Lower lobe of right lung (tissue), 2 donors: ENCODE measurements at places on chromosomes 7 and 10. TPM values are rescaled to one million over a fixed set of nuclear protein-coding genes. Genes with fewer than 3 reads are reported as not detected.
A peak's percentile ranks its signal among the peaks of the same experiment; 100 is the strongest.

GRCh38 chr10:103888113-103888841 lies 29.7 kb downstream of the STN1 start:
- H3K27ac ChIP-seq: peak overlapping the region; percentile 70
- no peak for DNase-seq
- peaks cover 62% of the 10 kb centered on the region for H3K4me1 ChIP-seq
- peaks cover 72% of the 10 kb centered on the region for H3K36me3 ChIP-seq
- H3K4me3 ChIP-seq: no peak overlapping the region

GRCh38 chr7:32489788-32490126 lies 423 bp downstream of the LSM5 start:
- H3K36me3 ChIP-seq: peaks cover 28% of the 10 kb centered on the region
- H3K27me3 ChIP-seq: no peaks in the 10 kb centered on the region
- peak overlapping the region; percentile 89 for H3K27ac ChIP-seq
- peaks cover 20% of the 10 kb centered on the region for H3K4me1 ChIP-seq

- no peak overlapping the region for H3K4me3 ChIP-seq
- H3K27ac ChIP-seq: no peak overlapping the region
- H3K4me1 ChIP-seq: no peaks in the 10 kb centered on the region
- no peak for DNase-seq
- no peaks in the 10 kb centered on the region for H3K27me3 ChIP-seq
Measured at GRCh38 chr10:53957401-53957800, 843.6 kb downstream of the PCDH15 start.

- H3K4me3 ChIP-seq: no peak overlapping the region
- no peaks in the 10 kb centered on the region for H3K36me3 ChIP-seq
- no peak for DNase-seq
- H3K27me3 ChIP-seq: no peaks in the 10 kb centered on the region
Measured at GRCh38 chr10:48279081-48279751, 4.7 kb upstream of the FRMPD2 start.

GRCh38 chr10:45444976-45445898 lies 71.2 kb downstream of the ALOX5 start:
- H3K36me3 ChIP-seq: no peaks in the 10 kb centered on the region
- no peak overlapping the region for H3K27ac ChIP-seq
- no peaks in the 10 kb centered on the region for H3K4me1 ChIP-seq
- H3K27me3 ChIP-seq: no peaks in the 10 kb centered on the region

DNA sequence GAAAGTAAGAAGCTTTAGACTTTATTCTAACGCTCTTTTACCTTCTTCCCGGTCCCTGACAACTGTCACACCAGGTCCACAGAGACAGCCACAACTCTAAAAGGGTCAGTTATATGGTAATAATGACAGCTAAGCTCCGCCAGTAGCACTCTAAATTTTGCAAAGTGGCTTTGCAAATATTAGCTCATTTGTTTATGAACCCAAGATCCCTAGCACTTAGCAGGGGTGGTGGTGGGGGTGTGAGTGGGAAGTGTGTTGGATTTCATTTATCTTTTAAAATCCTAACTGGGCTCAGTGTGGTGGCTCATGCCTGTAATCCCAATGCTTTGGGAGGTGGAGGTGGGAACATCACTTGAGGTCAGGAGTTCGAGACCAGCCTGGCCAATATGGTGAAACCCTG lies 34.8 kb upstream of the SDK1 start:
- DNase-seq: no peak
- H3K27ac ChIP-seq: no peak overlapping the region
- H3K27me3 ChIP-seq: no peaks in the 10 kb centered on the region

DNA sequence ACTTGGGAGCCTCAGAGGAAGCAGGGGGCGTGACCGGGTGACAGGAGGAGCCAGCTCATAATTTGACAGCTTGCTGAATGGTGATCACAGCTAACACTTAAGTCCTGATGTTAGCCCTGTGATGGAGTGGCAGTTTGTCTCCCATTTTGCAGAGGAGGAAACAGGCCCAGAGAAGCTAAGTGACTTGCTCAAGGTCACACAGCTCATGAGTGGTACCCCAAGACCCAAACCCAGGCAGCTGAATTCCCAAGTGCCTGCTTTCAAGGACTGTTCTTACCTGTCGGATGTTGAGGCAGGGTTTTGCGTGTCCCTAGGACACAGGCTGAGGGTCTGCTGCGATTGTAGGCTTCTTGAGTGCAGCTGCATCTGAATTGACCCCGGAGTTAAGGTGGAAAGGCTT lies 51.7 kb downstream of the PALD1 start:
- H3K27ac ChIP-seq: no peak overlapping the region
- H3K4me1 ChIP-seq: no peaks in the 10 kb centered on the region

GRCh38 chr10:18238870-18239485 lies 98.8 kb downstream of the CACNB2 start:
- H3K4me1 ChIP-seq: peaks cover 4% of the 10 kb centered on the region
- H3K27me3 ChIP-seq: no peaks in the 10 kb centered on the region
- H3K27ac ChIP-seq: no peak overlapping the region
- H3K36me3 ChIP-seq: no peaks in the 10 kb centered on the region
- no peak overlapping the region for H3K4me3 ChIP-seq
- no peak for DNase-seq

GRCh38 chr7:155313096-155313495 lies 15.4 kb downstream of the INSIG1 start:
- H3K36me3 ChIP-seq: peaks cover 30% of the 10 kb centered on the region
- no peaks in the 10 kb centered on the region for H3K27me3 ChIP-seq
- no peak for DNase-seq
- H3K4me1 ChIP-seq: no peaks in the 10 kb centered on the region

- peaks cover 34% of the 10 kb centered on the region for H3K4me1 ChIP-seq
- DNase-seq: no peak
- H3K36me3 ChIP-seq: no peaks in the 10 kb centered on the region
- peak overlapping the region; percentile 21 for H3K27ac ChIP-seq
- no peak overlapping the region for H3K4me3 ChIP-seq
Measured at GRCh38 chr10:63236113-63236935, 103.2 kb downstream of the NRBF2 start.

GRCh38 chr7:140621401-140622021 lies 19.1 kb downstream of the DENND2A start:
- no peaks in the 10 kb centered on the region for H3K4me1 ChIP-seq
- H3K4me3 ChIP-seq: no peak overlapping the region
- no peaks in the 10 kb centered on the region for H3K36me3 ChIP-seq
- no peak overlapping the region for H3K27ac ChIP-seq
- no peak for DNase-seq

- H3K36me3 ChIP-seq: no peaks in the 10 kb centered on the region
- H3K27ac ChIP-seq: peak overlapping the region; percentile 51
- no peak for DNase-seq
- no peak overlapping the region for H3K4me3 ChIP-seq
- H3K4me1 ChIP-seq: peaks cover 29% of the 10 kb centered on the region
Measured at GRCh38 chr10:69426376-69426727, 9.6 kb upstream of the TACR2 start.

- no peak overlapping the region for H3K27ac ChIP-seq
- DNase-seq: no peak
- no peaks in the 10 kb centered on the region for H3K27me3 ChIP-seq
- H3K36me3 ChIP-seq: no peaks in the 10 kb centered on the region
- no peak overlapping the region for H3K4me3 ChIP-seq
- H3K4me1 ChIP-seq: no peaks in the 10 kb centered on the region
Measured at GRCh38 chr7:34760271-34760670, 102.3 kb downstream of the NPSR1 start.

GRCh38 chr10:109633846-109634245 lies 289.5 kb downstream of the XPNPEP1 start:
- no peaks in the 10 kb centered on the region for H3K27me3 ChIP-seq
- H3K27ac ChIP-seq: no peak overlapping the region
- no peaks in the 10 kb centered on the region for H3K4me1 ChIP-seq
- no peak for DNase-seq

GRCh38 chr7:42456756-42457276 lies 219.8 kb upstream of the GLI3 start:
- H3K4me1 ChIP-seq: no peaks in the 10 kb centered on the region
- H3K36me3 ChIP-seq: no peaks in the 10 kb centered on the region

GRCh38 chr10:23331567-23332301 lies 12.9 kb downstream of the C10orf67 start:
- no peaks in the 10 kb centered on the region for H3K4me1 ChIP-seq
- H3K27me3 ChIP-seq: no peaks in the 10 kb centered on the region
- no peak for DNase-seq
- H3K27ac ChIP-seq: no peak overlapping the region
- no peak overlapping the region for H3K4me3 ChIP-seq
- H3K36me3 ChIP-seq: no peaks in the 10 kb centered on the region

DNA sequence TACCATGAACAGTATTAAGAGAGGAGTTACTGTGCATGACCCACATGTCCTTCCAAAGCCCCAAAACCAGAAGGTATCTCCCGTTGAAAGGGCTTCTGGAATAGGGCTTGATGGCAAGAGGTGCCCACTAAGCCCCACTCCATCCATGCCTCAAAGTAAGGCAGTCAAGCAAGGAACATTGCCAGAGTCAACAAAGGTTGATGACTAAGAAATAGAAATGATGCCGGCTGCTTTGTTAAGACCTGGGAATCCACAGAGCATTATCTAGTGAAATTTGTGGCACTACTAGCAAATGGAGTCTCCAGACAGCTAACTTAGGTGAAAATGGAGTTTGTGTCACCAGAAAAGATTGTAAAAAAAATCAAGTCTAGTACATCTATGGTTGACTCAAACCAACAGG lies 6.2 kb downstream of the SFR1 start:
- peaks cover 2% of the 10 kb centered on the region for H3K4me1 ChIP-seq
- no peak overlapping the region for H3K4me3 ChIP-seq
- peaks cover 11% of the 10 kb centered on the region for H3K36me3 ChIP-seq
- no peak for DNase-seq
- no peak overlapping the region for H3K27ac ChIP-seq

DNA sequence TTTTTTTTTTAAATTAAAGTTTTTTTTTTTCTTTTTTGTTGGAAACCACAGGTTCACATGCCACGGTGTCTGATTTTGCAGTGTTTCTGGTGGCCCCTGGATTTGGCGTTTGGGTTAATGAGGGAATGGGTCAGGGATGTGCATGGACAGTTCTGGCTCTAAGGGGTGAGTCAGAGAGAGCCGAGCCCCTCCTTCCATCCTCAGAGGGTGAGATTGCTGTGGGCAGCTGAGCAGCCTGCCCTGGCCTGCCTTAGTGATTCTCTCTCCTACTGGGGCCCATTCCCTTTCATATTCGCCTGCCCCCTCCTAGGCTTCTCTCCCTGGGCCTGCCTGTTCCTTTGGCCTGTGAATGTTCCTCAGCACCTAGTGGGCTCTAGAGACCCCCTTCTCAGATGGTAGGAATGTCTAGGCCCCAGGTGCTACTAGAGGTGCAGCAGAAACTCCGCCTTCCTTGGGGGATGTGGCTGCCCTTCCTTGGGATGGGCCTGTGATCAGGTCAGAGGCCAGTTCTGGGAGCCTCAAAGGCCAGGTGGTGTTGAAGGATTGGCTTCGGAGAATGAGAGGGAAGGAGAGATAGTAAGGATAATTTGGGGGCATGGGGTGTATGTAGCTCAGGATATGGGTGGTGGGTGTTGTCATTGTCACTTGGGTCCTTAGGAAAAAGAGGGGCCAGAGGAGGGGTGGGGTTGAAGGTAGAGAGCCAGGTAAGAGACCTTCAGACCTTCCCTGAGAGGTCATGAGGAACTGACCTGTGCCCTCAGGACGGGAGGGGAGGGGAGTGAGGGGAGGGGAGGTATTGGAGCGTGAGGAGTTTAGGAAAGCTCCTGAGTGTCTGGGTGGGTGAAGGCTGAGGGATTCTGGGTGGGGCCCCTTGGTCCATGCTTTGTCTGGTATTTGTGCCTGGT lies 19.8 kb downstream of the TSPAN14 start:
- peaks cover 59% of the 10 kb centered on the region for H3K36me3 ChIP-seq
- DNase-seq: no peak
- H3K4me1 ChIP-seq: peaks cover 89% of the 10 kb centered on the region
- peak overlapping the region; percentile 51 for H3K27ac ChIP-seq
- no peak overlapping the region for H3K4me3 ChIP-seq

DNA sequence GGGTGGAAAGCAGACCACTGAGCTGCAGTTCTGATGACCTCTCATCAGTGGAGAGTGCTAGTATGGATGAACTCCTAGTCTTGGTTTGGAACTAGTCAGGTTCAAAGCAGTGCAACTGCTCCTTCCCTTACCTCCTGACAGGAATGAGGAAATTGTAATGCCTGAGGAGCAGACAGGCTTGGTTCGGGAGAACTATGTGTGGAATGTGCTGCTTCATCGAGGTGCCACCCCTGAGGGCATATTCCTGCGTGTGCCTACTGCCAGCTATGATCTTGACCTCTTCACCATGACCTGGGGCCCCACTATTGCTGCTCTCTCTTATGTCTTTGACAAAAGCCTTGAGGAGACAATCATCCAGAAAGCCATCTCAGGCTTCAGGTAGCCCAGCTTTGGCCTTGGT lies 27.4 kb upstream of the NFKB2 start:
- peaks cover 100% of the 10 kb centered on the region for H3K36me3 ChIP-seq
- H3K27ac ChIP-seq: peak overlapping the region; percentile 7
- no peaks in the 10 kb centered on the region for H3K27me3 ChIP-seq
- no peaks in the 10 kb centered on the region for H3K4me1 ChIP-seq

CDK14 gene
- 58.6 TPM for total RNA-seq

HKDC1 gene
- 5.9 TPM for total RNA-seq

CRCP gene
- total RNA-seq: 35.5 TPM

MRLN gene
- total RNA-seq: not detected

VIPR2 gene
- 0.80 TPM for total RNA-seq

NUTM2A gene
- 2.3 TPM for total RNA-seq

WEE2 gene
- not detected for total RNA-seq

CTNNA3 gene
- total RNA-seq: not detected

GRM8 gene
- total RNA-seq: not detected

TDRD1 gene
- 0.09 TPM for total RNA-seq

AHCYL2 gene
- 91.0 TPM for total RNA-seq
